Bronchial epithelial cell (primary cell): ENCODE measurements at places on chromosomes 4 and X. TPM values are rescaled to one million over a fixed set of nuclear protein-coding genes. Genes with fewer than 3 reads are reported as not detected.

- DNase-seq = peak; percentile 31
Observed at GRCh38 chrX:39903343-39903742, 194.4 kb downstream of the BCOR start.

DNA sequence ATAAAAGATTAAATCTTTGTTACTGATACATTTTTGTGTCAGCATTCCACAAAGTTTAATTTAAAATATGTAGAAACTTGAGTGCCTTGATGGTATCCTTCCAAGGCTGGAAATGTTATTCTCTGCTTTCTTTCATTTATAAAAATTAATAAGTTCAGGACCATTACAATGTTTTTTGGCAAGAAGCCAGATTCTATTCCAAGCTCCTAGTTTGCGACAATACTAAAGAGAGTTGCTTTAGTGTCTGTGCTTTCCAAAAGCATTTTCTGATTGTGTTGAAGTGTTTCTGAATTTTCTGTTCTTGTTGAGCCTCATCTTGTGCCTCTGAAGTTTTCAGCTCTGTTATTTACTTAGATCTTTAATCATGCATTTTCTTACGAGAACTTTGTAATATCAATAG is 516.2 kb downstream of the KCTD8 start:
- DNase-seq = no peak

DNA sequence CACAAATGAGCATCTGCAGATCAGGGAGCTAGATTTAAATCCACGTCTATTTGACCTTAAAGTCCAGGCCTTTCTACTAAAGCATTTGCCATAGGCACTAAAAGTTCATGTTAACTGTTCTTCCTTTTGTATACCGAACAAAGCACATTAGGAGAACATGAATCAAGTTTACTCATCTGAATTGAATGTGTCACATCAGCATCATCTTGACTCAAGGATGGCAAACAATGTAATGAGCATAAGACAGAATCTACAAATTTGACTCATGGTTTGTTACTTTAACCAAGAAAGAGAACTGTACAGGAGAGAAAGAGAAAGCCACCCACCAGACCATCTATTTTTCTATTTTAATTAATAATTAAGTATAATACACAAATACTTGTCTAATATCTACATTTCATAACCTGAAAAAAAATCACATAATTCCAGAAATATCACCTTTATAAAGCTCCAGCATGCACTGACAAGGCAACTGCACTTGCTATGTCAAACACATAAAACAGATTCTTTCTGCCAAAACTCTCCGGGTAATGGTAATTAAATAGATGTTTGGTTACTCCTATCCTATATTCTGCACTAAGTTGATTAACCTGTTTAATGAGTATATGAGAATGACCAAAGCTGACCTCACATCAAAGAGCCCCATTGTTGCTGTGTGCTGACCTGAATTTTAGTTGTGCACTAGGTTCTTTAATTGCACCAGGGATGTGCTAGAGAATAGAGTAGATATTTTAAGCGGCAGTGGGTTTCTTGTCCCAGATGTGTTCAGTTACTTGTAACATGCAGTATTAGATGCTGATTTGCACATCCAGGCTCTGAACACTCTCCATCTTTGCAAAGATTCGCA is 42.5 kb upstream of the LEF1 start:
- DNase-seq = peak; percentile 87

DNA sequence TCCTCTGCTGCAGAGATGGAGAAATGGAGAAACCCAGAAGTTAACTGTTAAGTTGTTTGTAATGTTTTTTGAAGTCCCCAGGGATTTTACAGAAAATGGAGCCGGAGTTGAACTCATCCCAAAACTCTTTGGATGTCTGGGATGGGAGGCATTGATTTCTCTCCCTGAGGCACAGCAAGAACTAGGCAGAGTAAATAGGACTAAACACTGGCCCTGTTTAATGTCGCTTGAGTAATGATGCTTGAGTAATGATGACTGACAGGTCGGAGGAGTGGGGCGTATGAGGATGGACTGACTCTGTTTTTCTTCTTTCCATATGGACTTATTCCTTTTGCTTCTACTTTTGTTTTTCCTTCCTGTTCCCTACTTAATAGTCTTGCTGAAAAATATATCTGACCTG is 69.9 kb downstream of the ARHGAP10 start:
- DNase-seq = no peak

DNA sequence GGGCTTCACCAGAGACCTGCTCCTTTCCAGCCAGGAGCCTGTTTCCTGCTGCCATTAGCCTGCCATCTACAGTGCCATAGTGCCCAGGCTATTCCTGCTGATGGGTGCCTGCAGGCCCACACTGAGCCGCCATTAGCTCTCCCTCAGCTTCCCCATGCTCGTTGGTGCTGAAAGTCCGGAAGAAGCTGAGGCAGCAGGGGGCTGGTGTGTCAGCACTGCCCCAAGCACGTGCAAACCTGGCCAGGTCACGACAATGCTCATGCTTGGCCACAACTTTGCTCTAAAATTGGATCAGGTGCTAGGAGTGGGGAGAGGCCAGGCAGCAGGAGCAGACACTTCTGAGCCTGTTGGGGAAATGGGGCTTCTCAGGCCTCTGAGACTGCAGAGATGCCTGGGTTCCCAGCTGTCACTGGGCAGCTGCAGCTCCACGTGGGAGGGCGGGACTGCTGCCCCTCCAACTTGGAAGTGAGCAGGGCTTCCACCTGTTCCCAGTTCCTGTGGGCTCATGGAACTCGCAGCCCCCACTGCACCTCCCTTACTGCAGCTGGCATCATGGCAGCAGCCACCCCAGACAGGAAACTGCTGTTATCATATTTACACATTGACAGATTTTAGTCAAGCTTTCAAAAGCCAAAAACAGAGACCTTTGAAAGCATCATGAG is 913.9 kb downstream of the FSTL5 start:
- no peak for DNase-seq

- DNase-seq = peak; percentile 27
Observed at GRCh38 chrX:116384406-116384954, 51.9 kb upstream of the SLC6A14 start.

DNA sequence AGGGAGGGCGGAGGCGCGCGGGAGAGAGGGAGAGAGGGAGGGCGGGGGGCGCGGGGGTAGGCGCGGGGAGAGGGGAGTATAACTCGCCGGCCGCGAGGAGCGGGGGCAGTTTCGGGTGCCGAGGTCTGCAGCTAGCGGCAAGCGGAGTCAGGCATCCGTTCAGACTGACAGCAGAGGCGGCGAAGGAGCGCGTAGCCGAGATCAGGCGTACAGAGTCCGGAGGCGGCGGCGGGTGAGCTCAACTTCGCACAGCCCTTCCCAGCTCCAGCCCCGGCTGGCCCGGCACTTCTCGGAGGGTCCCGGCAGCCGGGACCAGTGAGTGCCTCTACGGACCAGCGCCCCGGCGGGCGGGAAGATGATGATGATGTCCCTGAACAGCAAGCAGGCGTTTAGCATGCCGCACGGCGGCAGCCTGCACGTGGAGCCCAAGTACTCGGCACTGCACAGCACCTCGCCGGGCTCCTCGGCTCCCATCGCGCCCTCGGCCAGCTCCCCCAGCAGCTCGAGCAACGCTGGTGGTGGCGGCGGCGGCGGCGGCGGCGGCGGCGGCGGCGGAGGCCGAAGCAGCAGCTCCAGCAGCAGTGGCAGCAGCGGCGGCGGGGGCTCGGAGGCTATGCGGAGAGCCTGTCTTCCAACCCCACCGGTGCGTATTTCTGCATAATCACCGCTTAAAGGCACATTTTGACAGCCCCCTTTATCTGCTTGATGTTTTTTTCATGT is at the start of gene POU4F2:
Gene POU4F2 (plus strand): TSS at position 108 of the 720 bp plus-strand sequence. CDS start 248 bp downstream, at position 356.
- DNase-seq = no peak

DNA sequence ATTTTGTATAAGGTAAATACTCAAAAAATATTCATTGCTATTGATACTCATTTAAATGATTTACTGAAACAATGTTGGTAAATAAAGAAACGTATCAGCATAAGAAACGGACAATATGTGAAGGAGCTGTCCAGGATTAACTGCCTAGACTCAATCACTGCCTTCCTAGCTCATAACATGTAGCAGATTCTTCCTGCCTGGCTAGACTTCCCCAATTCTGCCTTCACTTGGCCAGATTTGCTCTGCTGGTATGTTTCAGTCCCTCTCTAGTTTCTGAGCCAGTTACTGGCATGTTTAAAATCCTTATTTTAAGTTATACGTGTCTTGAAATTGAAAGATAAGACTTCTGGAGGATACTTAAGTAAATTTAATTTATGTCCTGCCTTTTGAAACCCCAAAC is 740.3 kb downstream of the CENPC start:
- DNase-seq = no peak

DNA sequence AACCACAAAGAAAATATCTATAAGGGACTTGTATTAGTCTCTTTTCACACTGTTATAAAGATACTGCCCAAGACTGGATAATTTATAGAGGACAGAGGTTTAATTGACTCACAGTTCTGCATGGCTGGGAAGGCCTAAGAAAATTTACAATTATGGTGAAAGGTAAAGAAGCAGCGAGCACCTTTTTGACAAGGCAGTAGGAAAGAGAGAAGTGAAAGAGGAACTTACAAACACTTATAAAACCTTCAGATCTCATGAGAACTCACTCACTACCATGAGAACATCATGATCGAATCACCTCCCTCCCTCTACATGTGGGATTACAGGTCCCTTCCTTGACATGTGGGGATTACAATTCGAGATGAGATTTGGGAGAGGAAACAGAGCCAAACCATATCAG is 856.0 kb downstream of the TRAM1L1 start:
- no peak for DNase-seq

DNA sequence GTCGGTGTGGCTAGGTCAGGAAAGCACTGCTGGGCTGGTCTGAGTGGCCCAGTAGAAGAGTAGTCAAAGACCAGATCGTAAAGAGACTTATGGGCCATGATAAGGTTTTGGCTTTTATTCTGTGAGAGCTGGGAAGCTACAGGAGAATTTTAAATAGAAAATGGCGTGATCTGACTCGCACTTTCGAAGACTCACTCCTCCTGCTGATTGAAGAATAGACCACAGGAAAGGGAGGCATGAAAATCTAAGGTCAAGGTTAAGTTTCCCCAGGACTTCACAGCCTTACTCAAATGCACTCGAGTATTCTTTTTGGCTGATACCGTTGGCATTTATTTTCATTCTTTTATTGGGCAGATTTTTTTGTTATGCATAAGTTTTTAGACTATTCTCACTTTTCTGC is 231.4 kb upstream of the ANKRD50 start:
- no peak for DNase-seq

GRCh38 chrX:66625525-66625924 is 13.4 kb downstream of the EDA2R start:
- no peak for DNase-seq

GRCh38 chr4:7433376-7434140 is 1.2 kb downstream of the PSAPL1 start:
- DNase-seq = no peak

DNA sequence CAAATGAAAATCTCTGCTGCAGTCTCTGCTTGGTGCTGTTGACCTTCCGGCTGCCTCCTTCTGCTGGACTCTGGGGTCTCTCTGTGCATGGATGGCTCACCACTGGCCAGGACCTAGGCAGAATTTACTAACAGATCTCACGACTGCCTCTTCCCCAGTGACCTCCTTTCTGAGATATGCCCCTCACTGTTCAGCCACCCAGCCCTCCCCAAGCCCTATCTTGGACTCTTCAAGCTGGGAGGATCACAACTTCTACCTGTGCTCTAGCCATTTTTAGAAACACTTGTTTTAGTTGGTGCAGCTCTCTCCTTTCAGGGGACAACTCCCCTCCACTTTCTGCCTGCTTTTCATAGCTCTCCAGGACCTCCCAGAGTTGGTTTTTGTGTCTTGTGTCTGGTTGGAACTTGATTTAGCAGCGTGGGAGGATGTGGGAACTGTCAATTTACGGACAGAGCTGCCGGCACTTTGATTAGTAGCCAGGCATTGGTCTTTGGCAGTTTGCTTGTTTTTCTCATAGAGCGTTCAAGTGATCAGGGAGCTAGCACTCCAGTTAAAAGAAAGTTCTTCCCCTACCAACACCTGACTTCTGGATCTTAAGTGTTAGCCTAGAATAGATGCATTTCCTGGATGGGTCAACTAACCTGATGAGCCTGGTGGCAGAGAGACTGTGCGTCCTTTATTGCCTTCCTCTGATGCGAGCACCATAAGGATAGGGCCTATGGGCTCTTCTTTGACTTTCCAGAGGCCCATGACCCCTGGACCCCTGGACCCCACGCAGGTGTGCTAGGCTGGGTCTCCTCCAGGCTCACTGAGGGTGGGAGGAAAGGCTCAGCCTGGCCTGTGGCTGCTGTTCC is 6.5 kb downstream of the RGS12 start:
- DNase-seq = no peak

GRCh38 chrX:9577555-9577954 is 112.7 kb downstream of the TBL1X start:
- DNase-seq = no peak

GRCh38 chr4:130044788-130045531 is 949.0 kb downstream of the C4orf33 start:
- no peak for DNase-seq

- DNase-seq = peak; percentile 85
Observed at GRCh38 chr4:181959121-181959520, 284.1 kb upstream of the TENM3 start.

- no peak for DNase-seq
Observed at GRCh38 chr4:7295911-7296660, 103.7 kb downstream of the SORCS2 start.

DNA sequence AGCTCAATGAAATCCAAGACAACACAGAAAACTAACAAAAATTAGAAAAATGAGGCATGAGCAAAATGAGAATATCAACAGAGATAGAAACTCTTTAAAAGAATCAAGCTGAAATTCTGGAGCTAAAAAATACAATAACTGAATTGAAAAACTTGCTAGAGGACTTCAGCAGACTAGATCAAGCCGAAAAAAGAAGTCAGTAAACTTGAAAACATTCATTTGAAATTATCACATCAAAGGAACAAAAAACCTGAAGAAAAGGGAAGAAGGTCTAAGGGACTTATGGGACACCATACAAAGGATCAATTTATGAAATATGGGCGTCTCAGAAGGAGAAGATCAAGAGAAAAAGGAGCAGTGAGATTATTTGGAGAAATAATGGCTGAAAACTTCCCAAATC is 131.3 kb downstream of the PTCHD1 start:
- DNase-seq = no peak

GRCh38 chr4:174763454-174764104 is 65.5 kb downstream of the GLRA3 start:
- peak; percentile 40 for DNase-seq

DNA sequence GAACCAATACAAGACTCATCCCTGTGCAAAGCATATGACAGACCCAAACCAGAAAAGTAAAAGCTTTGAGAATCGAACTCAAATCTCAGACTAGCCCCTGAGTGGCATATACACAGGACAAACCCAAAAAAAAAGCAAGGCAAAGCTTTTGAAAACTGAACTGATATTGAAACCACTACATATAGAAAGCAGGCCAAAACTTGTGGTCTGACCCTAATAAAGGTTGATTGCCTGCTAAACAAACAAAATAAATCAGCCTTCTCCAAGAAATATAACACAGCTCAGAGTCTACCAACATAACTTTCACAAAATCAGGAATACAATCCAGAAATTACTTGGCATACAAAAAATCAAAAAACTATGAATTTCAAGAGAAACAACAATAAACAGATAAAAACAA is 40.3 kb downstream of the LRBA start:
- no peak for DNase-seq

Gene S100G
- total RNA-seq = not detected in 2 replicates

Gene CXorf65
- not detected in 2 replicates for total RNA-seq

Gene CD40LG
- total RNA-seq = not detected in 2 replicates

Gene RTL3
- not detected in 2 replicates for total RNA-seq

Gene CCSER1
- 6.6 and 10.9 TPM in 2 replicates for total RNA-seq

Gene SOWAHD
- total RNA-seq = under 0.01 TPM in 2 replicates

Gene STBD1
- 9.5 and 10.0 TPM in 2 replicates for total RNA-seq
